ENCODE measurements at places on chromosomes 2 and 18. TPM values are rescaled to one million over a fixed set of nuclear protein-coding genes. Genes with fewer than 3 reads are reported as not detected.

DNA sequence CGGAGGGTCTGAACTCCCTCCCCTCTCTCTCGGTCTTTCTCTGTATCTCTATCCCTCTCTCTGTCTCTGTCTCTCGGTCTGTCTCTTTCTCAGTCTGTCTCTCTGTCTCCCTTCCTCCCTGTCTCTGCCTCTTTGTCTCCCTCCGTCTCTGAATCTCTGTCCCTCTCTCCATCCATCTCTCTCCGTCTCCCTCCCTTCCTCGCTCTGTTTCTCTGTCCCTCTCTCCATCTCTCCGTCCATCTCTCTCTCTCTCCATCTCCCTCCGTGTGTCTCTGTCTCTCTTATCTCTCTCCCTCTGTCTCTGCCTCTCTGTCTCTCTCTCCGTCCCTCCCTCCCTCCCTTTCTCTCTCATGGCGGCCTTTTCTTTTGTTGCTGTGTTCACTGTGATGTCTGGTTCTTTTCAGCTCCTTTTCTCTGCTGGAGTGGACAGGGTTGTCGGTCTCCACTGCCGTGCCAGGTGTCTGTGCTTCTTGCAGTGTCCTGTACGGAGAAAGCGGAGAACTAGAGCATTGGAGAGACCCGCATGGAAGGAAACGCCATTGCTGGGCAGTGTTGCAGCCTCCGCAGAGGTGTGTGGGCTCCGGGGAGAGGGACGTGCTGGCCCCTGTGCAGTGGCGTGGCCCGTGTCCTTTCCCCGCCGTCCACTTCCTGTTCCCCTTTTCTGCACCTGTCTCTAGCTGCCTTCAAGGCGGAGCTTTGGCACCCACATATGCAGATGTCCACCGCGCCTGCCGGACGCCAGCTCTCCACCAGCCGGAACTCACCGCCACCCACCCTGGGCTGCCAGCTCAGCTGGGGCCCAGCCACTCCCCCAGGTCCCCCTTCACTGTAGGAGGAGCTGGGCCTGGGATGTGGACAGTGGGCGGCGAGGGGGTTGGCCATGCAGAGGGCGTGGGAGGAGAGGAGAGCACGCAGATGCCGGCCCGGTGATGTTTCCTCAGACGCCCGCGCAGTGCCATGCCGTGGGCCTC lies 113.1 kb downstream of the NFATC1 start:
- DNase-seq: peak; percentile 0

GRCh38 chr18:46261799-46262198 lies 157.6 kb downstream of the HAUS1 start:
- DNase-seq: no peak

The FAM237A gene
- not detected for total RNA-seq

- no peak for DNase-seq
These were observed 194.5 kb downstream of the UBE2E3 start for GRCh38 chr2:181174611-181175580.

DNA sequence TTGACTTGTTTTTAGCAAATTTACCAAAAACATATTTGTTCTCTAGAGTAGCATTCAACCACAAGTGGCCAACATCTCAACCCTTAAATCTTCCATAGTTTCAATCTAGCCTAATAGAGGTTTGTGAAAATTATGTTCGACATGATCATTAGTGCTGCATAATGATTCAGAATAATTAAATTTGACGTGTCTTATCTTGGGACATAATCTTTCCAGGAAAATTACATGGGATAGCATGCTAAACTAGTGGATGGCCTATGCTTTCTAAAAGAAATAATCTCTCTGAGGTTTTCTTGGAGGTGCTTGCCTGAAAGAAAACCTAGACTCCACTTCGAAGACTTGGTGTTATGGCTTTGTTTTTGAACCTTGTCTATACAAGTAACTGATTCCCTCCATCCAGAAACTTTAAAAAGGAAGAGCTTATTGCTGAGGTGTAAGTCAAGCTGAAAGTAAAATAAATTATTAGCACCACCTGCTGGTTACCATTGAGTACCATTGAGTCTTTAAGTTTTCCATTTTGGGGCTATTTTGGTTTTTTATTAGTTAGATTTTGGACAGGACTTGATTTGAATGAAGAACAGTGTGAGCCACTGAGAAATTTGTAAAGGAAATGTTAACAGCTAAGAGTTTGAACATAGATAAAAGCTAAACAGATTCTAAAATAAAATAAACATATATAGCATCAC lies 32.7 kb downstream of the COX7A2L start:
- DNase-seq: no peak

The DUSP19 gene
- 2.0 TPM for total RNA-seq

GRCh38 chr2:231530099-231531011 lies at the start of gene NMUR1:
Gene NMUR1 (minus strand): TSS chr2:231530445. CDS start chr2:231530361, 84 bp downstream.
- DNase-seq: peak; percentile 79

GRCh38 chr2:144645083-144645778 lies 125.3 kb upstream of the ZEB2 start:
- no peak for DNase-seq

The NT5C1B gene
- not detected for total RNA-seq

DNA sequence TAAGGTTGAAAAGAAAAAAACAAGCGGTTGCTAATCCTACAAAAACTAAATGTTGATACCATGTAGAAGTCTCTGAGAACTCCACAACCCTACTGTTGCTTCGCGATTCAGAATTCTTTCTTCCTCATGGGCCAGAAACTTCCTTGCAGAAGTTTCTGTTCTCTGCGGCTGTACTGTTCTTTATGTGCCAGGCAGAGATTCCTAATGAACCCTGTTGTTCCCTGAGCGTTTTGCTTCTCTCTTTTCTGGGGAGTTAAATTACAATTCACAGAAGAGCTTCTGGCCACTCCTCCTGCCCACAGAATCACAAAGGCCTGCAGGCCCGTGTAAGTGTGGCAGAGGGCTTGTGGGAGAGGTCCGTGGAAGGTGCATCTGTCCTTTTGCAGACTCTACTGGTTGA lies 1.8 kb upstream of the THNSL2 start:
- no peak for DNase-seq

The MRPL30 gene
- total RNA-seq: 38.0 TPM

DNA sequence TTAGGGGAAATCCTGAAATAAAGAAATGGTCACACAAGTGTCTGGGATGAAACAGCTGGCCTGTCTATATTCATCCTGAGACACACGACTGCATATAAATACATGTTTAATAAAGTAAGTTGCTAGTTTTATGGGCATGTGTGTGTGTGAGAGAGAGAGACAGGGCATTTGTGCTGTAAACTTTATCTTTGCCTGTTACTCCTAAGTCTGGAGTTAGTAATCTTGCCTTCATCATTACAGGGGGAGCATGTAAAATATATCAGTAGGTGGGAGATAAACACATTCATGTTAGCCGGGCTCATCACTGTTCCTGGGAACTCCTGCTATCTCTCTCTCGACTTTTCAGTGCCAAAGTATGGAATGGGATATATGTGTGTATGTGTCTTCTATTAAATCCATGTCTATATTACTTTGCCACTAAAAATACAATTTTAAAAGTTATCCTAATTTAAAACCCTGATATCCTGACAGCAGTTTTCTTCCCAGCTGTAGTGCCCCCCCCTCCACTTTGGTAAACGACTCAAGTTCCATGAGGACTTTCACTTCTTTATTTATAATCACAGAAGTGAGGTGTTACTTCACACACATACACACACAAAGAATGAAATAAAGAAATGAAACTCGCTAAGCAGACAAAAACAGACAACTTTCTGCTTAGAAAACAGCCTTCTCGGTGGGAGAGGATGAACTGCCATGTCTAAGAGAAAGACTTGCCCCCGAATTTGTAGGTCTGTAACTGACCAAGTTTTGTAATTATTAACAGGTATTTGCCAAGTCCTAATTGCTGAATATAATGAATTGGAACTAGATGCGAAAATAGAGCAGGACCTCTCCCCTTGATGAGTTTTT lies 947 bp downstream of the ZEB2 start:
- no peak for DNase-seq

GRCh38 chr2:49973436-49973835 lies 819.1 kb upstream of the FSHR start:
- DNase-seq: no peak

- DNase-seq: no peak
These were observed 42.1 kb upstream of the TAF1B start for GRCh38 chr2:9800975-9801726.

DNA sequence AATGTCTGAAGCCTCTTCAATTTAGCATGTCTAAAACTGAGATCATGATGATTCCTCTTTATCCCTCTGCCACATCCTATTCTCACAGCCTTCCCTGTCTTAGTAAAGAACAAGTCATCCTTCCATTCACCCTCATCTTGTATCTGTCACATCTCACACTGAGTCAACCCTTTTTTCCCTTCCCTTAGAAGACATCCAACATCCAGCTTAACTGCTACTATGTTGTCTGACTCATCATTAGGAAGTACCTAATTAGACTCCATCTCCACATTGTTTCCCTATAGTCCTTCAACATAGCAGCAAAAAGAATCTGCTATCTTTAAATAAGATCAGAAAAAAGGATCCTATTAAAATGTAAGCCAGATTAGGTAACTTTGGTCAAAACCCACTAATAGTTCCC lies 85.2 kb upstream of the GRB14 start:
- DNase-seq: no peak

DNA sequence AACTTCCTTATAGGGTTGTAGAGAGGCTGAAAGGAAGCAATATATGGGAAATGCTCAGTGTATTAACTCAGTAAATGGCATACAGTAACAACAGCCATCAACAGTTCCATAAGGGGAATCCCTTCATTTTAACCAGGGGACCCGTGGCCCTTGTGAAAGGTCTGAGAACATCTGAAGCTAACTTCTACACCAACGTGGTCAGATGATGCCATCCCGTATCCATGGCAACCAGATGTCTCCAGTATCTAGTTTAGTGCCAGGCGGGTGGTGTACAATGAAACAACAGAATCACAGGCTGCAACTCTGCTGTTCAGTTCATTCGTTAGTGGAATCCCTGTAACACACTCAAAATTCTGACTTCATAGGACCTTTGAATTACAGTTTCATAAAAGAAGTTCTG lies 162.3 kb downstream of the TGIF1 start:
- no peak for DNase-seq

The PXDN gene
- 1.8 TPM for total RNA-seq

DNA sequence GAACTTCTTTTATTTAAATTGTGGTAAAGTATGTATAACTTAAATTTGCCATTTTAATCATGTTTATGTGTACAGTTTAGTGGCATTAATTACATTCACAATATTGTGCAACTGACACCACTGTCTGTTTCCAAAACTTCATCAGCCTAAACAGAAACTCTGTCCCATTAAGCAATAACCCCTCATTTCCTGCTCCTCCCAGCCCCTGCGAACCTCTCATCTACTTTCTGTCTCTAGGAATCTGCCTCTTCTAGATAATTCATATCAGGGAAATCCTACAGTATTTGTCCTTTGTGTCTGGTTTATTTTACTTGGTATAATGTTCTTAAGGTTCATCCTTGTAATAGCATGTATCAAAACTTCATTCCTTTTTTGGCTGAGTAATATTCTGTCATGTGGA lies 75.1 kb downstream of the BOLA3 start:
- DNase-seq: no peak

The SAG gene
- 0.31 TPM for total RNA-seq

DNA sequence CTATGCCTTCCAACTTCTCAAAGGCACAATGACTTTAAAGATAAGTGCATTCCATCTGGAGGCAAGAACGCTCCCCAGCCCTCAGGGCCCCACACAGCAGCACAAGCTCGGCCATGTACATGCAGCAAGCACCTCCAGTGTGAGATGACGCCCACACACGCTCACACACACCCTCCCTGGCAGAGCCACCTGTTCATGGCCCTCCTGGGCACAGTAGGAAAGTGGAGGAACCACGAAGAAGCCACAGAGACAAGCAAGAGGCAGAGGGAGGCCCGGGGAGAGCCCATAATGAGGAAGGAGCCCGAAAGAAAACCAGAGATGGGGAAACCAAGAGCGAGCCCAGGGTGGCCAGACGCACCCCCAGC lies 21.7 kb downstream of the BIN1 start:
- peak; percentile 46 for DNase-seq

GRCh38 chr2:68279691-68280090 lies 27.4 kb upstream of the PPP3R1 start:
- DNase-seq: no peak

GRCh38 chr2:199543606-199544172 lies 86.0 kb upstream of the SATB2 start:
- no peak for DNase-seq

- DNase-seq: no peak
These were observed 23.4 kb downstream of the ZAP70 start for GRCh38 chr2:97736608-97737330.

The VWC2L gene
- not detected for total RNA-seq

- DNase-seq: no peak
These were observed 84.1 kb upstream of the EPB41L3 start for GRCh38 chr18:5627776-5628511.

GRCh38 chr18:57807336-57808117 lies 4.4 kb upstream of the ATP8B1 start:
- no peak for DNase-seq

DNA sequence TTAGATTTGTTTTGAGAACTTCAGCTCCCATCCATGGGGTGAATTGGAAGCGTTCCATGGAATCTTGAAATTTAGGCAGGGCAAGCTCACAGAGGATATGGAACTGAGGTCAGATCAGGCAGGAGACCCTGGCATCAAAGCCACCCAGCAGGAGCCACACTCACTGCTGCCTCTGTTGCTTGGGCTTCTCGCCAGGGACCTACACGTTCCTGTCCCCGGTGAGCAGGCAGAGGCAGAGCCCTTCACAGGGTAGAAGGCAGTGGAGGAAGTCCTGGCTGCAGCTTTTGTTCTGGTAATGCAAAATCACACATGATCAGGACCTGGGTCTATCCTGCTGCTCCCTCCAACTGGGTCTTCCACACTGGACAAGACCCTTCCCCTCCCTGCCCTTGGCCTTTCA lies 42.1 kb downstream of the CAPN13 start:
- DNase-seq: no peak

- no peak for DNase-seq
These were observed 172.5 kb upstream of the MGAT5 start for GRCh38 chr2:134081238-134081938.

- DNase-seq: no peak
These were observed 75.1 kb upstream of the MAP4K4 start for GRCh38 chr2:101622210-101623030.

- no peak for DNase-seq
These were observed 33.3 kb upstream of the NRXN1 start for GRCh38 chr2:51065276-51065675.

- DNase-seq: no peak
These were observed 104.3 kb upstream of the ID2 start for GRCh38 chr2:8577573-8577972.

The RRM2 gene
- 424 TPM for total RNA-seq

The FOXD4L1 gene
- 0.18 TPM for total RNA-seq

The DTNA gene
- total RNA-seq: 0.58 TPM

DNA sequence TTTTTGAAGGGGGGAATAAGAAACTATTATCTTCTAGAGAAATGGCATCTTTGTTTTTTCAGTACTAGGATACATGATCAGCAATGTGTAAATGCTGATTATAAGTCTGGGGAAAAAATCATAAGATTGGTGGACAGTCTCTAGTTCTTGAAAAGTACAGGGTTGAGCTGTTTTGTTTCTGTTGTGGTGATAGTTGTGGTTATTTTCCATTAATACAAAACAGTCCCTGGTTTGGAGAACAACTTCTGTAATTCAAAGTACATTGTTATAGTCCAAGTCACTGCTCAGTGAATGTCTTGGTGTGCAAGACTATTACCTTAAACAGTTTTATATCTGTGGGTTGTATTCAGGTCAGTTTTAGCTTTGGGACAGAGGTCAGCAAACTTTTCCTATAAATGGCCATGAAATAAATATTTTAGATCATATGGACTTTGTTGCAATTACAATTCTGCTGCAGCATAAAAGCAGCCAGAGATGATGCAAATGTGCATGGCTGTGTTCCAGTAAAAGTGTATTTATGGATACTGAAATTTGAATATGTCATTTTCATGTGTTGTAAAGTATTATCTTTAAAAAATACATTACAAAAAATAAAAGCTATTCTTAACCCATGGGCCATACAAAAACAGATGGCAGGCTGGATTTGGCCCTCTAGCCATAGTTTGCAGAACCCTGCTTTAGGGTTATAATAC lies 111.0 kb downstream of the CERS6 start:
- DNase-seq: no peak

All from activated naive CD8-positive, alpha-beta T cell treated with anti-CD3 and anti-CD28 coated beads for 36 hours (primary cell).